ENCODE measurements at places on chromosomes 5 and 9.

GRCh38 chr9:128992995-128993394, 35.1 kb downstream of the SH3GLB2 start:
- no peak for DNase-seq

GRCh38 chr5:141952020-141952419, 6.0 kb downstream of the PCDH12 start:
- DNase-seq = no peak

- no peak for DNase-seq
These were observed 724 bp downstream of the NDUFS6 start for GRCh38 chr5:1801967-1802295.

- no peak for DNase-seq
These were observed 2052.0 kb upstream of the C9orf72 start for GRCh38 chr9:29625292-29625731.

DNA sequence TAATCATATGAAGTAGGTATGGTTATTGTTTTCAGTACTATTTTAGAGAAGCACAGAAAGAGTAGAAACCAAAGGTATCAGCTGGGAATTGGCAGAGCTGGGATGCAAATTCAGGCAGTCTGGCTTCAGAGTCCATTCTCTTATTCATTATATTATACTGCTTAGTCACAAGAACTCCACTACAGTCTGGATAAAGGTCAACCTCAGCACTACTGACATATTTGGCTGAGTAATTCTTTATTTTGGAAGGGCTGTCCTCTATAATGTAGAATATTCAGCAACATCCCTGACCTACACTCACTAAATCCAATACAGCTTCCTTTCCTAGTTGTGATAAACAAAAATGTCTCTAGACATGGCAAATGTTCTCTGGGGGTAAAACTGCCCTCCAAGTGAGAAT, 37.6 kb downstream of the PTGER4 start:
- DNase-seq = no peak

GRCh38 chr9:134190232-134191121, 26.1 kb upstream of the RNU6ATAC start:
- no peak for DNase-seq

- DNase-seq = no peak
These were observed 64.1 kb downstream of the BARX1 start for GRCh38 chr9:93891050-93891449.

- no peak for DNase-seq
These were observed 925.3 kb upstream of the CDH10 start for GRCh38 chr5:25570067-25570583.

DNA sequence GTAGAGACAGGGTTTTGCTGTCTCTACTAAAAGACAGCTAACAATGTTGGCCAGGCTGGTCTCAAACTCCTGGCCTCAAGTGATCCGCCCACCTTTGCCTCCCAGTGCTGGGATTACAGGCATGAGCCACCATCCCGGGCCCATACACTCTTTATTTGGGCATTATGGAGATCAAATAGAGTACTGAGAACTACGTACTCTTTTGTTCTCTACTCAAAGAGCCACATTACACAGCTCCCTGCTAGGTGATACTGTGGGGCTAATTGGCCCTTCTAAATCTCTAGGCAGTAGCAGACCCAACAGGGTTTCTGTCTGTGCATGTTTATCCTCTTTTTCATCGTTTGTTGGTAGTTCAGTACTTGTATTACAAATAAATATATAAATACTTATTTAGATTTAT, 16.1 kb downstream of the CKMT2 start:
- DNase-seq = no peak

DNA sequence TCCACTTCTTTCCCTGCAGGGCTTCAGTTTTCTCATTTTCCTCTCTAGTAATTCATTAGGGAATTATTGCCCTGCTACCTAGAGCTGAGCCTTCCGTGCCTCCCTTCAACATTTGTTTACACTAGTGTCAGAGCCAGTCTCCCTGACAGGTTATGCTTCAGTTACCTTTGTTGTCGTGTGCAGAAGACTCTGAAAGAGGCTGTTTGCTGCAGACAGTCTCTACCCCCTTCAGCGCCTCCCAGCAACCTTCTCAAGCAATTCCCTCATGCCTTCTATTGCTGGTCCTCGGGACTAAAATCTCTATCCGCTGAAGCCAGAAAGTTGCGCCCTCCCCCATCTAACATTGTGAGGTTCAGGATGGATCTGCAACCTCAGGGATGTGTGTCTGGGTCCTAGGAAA, 12.8 kb downstream of the RALGPS1 start:
- no peak for DNase-seq

DNA sequence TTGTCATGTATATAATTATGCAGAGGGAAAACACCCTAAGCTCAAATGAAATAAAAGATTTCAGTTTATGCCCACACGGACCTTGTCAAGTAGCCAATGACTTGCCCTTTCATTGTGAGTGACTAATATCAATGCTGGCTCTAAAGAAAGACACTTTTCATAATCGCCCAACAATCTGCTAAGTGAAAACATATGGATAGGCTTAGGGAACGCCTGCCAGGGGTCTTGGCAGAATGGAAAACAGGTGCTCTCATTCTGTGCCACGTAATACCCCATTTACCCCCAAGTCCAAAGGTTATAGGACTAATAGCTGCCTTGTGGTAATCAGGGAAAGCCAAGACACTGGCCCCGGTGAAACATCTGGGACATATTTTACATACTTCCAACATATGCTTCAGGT, 157.7 kb downstream of the SLF1 start:
- no peak for DNase-seq

DNA sequence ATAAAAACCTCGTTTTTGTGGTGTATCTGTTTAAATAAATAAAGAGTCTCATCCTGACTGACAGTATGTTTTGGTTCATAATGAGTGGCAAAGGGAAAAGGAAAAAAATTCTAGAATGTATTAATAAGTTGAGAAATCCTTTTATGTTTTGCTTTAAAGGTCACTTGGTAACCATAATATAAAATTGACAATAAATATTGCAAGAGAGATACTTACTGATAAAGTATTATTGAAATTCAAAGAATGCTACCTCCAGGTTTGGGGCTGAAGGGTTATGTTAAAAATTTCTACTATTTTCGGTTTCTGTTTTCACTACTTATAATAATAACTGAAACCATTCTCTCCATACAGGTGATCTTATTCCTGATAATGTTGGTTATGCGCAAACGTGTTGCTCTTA, 85.4 kb upstream of the FSD1L start:
- DNase-seq = no peak

DNA sequence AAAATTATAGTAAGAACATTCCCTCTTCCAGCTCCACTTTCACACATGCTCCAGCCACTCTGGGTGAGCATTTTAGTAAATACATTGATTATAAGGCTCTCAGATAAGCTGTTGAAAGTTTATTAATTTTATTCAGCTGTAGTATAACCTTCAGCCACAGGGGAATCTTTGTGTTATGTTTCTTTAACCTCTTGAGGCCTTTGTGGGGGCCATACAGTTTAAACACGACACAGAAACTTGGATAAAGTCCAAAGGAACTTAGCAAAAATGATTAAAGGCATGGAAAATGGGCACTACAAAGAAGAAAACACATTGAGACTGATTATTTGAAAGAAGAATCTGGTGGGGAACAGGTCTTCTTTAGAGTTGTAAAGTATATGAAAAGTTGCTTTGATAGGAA, 70.2 kb downstream of the AOPEP start:
- no peak for DNase-seq

DNA sequence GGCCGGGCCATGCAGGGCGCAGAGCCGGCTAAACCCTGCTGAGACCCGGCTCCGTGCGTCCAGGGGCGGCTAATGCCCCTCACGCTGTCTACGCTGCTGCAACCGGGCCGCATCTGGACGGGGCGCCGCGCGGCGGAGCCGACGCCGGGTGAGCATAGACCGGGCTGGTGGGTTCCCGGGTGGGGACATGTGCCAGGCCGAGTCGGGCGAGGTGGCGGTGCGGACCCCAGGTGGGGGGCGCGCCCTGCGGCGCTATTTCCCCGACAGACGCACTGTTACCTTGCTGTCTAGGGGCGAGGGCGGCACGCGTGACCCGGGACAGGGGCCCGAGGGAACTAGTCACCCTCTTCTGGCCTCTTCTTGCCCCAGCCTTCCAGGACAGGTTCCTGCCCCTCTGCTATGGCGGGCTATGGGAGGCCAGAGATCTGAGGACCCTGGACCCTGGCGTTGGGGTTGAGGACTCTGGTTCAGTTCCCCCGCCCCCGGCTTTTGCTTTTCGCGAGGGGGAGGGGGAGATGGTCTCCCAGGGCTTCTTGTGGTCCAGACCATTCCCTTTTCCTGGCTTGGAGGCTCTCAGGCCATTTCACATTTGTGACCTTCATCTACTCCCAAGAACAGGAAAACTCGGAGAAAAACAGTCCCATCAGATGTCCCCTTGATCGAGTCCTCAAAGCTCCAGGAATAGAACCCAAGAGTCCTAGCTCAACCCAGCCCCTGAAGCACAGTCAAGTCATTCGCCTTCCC, 536 bp downstream of the SLC27A4 start:
- DNase-seq = no peak

- no peak for DNase-seq
These were observed 47.9 kb upstream of the SEMA6A start for GRCh38 chr5:116622375-116623050.

DNA sequence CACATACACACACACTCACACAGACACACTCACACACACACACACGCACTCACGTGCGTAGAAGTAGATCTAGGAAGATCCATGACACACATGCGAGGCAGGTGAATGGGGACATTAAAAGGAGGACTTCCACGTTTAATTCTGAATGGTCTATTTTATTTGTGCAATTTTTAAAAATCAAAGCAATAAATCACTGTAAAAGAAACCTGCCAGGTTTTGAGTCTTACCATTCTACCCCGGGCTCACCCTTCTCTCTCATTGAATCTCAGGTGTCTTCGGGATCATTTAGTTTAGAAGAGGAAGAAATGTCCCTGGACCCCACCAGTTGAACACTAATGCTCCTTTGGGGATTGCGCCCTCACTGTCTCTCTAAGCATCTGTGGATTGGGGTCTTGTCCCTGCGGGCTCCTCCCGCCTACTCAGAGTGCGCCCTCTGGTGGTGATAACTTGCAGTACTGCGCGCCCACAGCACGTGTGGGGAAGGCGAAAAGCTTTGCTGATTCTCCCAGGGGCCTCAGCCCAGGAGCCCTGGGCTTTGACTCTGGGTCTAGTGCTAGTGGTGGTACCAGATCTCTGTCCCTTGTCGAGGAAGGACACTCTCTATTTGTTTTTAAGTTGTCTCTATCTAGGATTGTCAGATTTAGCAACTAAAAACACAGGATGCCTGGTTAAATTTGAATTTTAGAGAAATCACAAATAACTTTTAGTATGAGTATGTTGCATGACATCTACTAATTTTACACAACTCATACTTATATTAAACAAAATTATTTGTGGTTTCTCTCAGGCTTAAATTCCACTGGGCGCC, 34.8 kb downstream of the BOD1 start:
- DNase-seq = peak; percentile 32

- no peak for DNase-seq
These were observed 327.3 kb upstream of the CDH6 start for GRCh38 chr5:30866142-30866541.

- DNase-seq = no peak
These were observed 26.5 kb downstream of the COL27A1 start for GRCh38 chr9:114181607-114182409.

DNA sequence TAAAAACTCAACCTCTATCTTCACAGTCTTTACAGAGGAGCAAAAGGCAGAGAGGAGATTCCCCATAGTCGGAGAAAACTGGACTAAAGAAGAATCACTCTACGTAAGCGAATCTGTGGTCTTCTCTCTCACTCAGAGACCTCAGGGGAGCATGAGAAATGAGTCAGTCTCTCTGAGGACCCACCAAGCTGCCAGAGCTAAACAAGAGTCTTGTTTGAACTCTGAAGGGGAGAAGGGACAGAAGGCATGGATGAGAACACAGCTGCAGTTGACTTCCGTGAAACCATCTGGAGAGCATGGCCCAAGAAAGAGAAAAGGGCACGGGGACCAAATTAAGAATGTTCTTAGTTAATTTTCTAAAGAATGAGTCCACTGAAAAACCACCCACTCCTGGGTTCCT, 12.8 kb upstream of the MAN2A1 start:
- no peak for DNase-seq

DNA sequence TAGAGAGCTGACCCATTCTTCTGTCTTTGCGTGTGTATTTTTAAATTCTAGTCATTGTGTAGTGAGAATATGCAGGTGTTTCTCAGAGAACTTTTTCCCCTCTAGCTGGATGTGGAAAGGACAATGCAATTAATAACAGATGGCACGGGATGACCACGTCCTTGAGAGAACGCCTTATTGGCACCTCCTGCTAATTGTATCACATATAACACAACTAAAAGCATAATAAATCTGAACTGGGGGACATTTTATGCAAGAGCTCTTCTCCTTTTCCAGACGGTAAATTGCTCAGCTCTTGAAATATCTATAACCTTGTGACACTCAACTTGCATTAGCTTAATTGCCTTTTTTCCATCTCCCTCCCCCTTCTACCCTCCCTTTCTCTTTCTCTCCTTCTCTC, 62.9 kb upstream of the IZUMO3 start:
- no peak for DNase-seq

DNA sequence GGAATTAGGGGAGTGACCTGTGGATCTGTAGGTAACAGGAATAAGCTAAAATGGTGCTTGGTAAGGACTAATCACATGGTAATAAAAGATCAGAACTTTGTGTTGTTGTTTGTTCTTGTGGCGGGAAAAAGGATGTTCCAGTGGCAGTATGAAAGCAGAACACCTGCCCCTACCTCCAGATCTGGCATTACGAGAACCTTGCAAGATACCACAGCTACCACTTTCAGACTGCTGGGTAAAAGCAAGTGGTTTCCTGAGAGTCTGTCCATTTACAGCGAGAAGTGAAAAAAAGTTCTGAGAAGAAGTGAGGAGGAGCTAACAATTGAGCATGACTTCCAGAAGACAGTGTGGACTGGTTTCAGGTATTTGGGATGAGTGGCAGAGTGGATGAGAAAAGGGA, 252.5 kb downstream of the TLE4 start:
- no peak for DNase-seq

DNA sequence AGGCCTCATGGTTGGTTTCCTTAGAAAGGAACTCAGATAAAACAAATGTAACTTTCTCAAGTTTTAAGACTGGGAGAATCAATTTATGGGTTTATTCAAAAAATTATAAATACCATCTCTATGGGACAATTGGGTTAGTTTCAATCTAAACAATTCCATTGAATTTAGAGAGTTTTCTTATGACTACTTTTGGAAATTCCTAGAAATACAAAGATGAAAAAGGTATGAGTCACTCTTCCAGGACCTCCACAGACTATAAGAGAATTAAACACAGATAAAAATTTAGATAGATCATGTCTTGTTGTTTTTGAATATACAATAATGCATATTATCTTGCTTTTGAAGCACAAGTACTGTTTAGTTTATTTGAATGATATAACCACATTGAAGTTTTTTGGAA, 188.7 kb downstream of the CHSY3 start:
- no peak for DNase-seq

- DNase-seq = no peak
These were observed 6.4 kb downstream of the ENTPD8 start for GRCh38 chr9:137434498-137435380.

DNA sequence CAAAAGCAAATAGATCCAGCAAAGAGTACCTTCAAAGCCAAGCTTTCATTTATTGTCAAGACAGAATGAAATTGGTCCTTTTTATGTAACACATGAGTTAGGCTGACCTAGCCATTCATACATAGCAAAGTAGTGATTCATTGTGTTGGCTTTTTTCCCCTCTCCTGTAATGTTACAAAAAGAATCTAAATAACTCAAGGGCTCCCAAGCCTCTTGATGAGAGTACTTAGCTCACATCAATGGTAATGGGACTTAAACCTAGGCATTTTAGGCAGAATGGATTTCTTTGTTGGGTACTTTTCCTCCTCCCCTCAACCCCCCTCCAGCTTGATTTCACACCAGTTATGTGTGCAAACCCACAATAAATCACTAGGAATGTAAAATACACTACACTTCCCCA, 123.7 kb downstream of the EBF1 start:
- DNase-seq = no peak
